ENCODE measurements at places on chromosomes 13 and 19.

GRCh38 chr19:50537769-50538230 lies 24.1 kb upstream of the ASPDH start:
- DNase-seq: peak; percentile 89

DNA sequence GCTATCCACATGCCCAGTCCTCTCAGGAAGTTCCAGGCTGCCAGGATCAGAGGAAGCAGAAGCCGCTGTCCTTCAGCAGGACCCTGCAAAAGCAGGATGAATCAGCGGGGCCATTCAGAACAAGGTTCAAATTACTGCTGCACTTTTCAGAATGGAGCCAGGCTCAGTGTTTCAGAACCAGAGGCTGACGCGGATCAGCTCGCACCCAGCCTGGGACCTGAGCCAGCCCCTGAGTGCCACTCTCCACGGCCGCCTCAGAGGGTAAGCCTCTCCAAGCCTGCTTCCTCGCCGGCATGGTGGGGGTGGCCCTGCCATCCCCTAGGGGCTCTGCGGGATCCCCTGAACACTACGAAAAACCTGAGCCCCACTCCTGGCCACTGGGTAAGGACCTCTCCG lies 24.7 kb downstream of the RASA3 start:
- no peak for DNase-seq

- no peak for DNase-seq
Measured at GRCh38 chr19:5711025-5711424, 8.9 kb downstream of the LONP1 start.

DNA sequence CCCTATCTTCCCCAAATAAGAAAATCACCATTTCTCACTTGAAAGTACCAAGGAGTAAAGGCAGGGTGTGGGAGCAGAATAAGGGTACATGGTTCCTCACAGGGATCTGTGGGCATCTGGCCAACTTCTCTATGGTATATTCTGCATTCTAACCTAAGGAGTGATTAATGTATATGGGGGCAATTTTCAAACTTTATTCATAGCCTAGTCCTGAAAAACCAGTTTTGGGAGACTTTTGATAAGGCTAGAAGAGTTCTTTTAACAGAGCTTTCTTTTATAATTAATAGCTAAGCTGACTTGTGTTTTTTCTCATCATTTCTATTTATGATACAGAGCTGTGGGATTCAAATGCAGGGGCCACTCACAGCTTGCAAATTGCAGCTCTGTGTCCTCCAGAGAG lies 852 bp downstream of the SCEL start:
- DNase-seq: no peak

DNA sequence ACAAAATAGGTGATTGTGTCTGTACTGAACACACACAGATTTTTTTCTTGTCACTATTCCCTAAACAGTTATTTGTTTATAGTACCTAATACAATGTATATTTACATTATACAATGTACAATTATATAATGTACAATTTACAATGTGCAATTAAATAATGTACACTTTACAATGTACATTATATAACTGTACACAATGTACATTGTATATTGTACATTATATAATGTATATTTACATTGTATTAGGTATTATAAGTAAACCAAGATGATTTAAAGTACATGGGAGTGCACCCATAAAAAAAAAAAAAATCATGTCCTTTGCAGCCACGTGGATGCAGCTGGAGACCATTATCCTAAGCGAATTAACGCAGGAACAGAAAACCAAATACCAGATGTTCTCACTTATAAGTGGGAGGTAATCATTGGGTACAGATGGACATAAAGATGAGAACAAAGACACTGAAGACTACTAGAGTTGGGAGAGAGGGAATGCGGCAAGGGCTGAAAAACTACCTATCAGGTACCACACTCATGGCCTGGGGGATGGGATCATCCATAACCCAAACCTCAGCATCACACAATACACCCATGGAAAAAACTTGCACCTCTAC lies 68.1 kb downstream of the ABCC4 start:
- DNase-seq: no peak

GRCh38 chr19:24033963-24034342 lies 53.0 kb upstream of the ZNF254 start:
- DNase-seq: no peak

DNA sequence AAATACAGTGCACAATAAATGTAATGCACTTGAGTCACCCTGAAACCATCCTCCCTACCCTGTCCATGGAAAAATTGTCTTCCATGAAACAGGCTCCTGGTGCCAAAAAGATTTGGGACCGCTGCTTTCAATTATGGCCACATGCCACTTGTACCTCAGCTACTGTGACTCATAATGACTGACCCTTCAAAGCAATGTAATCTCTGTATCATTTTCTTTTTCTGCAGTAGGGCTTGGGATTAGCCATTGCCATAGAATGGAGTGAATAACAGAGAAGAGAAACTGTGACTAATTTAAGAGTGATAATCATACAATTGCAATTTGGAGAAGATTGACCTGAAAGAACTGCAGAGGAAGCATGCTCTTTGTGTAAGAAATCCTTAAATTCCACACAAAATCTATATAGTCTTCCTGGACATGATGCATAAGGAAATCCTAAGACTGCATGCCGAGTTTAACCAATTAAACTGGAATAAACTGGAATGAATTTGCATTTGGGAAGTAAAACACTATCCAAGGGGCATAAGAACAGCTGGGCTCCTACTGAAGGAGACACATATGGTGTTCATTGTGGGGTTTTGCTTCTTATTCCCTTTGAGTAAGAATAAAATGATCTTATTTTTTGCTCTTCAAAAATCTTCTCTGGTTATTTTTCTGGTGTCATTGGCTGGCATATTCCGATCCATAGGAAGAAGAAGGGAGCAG lies 59.5 kb upstream of the SLC7A1 start:
- no peak for DNase-seq
